ENCODE measurements at places on chromosomes 7 and 10.

DNA sequence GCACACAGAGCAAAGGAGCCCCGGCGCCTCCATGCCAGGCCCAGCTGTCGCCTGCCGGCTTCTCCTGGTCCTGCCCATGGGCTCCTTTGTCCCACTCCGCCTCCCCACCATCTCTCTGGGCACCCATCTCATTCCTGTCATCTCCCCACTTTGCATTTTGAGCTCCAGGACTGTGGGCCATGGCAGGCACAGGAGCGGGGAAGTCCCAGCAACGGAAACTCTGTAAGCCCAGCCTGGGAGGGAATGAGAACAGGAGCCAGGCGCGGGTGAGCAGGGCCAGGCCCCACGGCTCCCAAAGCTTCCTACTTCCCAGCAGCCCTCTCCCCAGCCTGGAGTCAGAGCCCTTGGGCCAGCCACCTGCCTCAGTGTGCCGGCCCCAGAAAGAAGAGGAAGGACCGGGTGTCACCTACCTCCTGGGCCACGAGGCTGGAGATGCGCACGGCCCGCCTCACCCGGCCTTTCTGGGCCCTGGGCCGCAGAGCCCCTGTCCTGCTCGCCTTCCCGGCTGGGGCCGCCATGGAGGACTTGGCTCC, 23.1 kb downstream of the KCNH2 start:
- no peak for DNase-seq

DNA sequence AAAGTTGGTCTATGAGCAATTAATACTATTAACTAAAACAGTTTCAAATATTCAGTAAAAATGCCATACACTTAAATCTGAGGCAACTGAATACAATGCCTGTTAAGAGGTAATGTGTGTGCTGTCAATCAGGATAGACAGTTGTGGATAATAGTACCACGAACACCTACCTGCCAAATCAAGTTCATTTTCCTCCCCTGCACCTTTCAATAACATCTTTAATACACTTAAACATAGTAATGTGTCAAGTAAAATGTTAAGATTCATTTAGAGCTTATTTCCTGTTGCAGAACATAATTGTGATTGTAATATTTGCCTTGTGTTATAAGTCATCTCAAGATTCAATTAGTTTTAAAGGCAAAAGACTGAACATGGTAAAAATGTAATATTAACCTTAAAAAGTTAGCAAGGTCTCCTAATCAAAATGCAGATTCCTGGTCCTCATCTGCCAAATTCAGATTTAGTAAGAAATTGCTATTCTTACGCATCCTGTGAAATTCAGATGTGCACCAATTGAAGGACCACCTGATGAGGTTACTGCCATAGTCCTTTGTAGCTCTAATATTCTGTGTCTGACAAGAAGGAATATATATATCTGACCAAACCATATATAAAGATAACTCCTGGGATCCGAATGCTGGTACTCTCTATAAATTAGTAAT, 37.1 kb downstream of the COL1A2 start:
- DNase-seq = no peak

DNA sequence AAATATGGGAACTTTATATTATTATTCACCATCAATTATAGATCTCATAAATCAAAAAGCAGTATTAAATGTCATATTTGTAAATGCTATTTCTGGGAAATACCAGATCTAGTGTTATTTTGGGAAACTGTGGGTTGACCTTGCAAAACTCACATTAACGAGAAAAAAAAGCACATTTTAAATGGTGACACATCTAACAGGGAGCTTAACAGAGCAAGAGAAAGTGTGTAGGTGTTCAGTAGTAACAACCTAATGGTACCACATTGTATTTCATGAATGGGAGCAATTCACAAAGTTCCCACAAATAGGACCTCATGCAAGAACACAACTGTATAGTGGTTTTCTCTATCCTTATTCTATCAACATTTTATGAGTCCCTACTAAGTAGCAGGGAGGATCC, 26.2 kb upstream of the HDAC9 start:
- no peak for DNase-seq

DNA sequence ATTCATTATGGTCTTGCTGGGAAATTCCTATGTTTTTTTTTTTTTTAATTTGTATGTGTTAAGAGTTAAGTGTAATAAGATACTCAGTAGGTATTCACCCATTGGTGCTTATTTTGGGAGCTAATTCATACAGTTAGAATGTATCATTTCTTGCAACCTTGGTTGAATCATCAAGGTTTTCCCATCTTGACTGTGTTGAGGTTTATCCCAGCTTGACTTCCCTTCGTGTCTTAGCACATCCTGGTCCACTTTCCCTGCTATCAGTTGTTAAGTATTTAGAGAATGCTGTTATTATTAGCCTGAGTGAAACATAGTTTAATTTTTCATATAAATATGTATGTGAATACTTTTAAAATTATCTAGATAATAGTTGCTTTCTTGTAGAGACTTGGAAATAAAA, 20.8 kb downstream of the RALA start:
- DNase-seq = no peak

GRCh38 chr7:11709196-11709595, 122.8 kb downstream of the THSD7A start:
- DNase-seq = no peak

GRCh38 chr7:19674266-19674960, 34.4 kb downstream of the POLR1F start:
- no peak for DNase-seq

- DNase-seq = no peak
Measured at GRCh38 chr10:5658871-5659618, 7.3 kb downstream of the ASB13 start.

DNA sequence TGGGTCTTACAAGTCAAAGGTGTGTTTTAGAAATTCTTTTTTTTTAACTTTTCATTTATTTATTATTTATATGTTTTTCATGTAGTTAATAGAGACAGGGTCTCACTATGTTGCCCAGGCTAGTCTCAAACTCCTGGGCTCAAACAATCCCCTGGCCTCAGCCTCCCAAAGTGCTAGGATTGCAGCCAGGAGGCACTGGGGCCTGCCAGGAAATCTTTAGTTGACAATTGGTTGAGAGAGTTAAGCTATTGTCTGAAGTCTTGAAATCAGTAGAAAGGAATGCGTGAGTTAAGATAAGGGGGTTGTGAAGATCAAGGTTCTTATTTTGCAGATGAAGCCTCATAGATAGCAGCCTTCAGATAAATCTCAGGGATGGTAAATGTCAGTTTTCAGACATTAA, 245.4 kb upstream of the GALNT17 start:
- DNase-seq = no peak
